Mucosa of descending colon (tissue), 3 donors: ENCODE measurements at places on chromosomes 5 and 9. TPM values are rescaled to one million over a fixed set of nuclear protein-coding genes. Genes with fewer than 3 reads are reported as not detected.

Gene TUBB4B
- total RNA-seq, result 286 TPM

- no peak for DNase-seq
Observed at GRCh38 chr5:140073296-140073695, 30.2 kb upstream of the NRG2 start.

DNA sequence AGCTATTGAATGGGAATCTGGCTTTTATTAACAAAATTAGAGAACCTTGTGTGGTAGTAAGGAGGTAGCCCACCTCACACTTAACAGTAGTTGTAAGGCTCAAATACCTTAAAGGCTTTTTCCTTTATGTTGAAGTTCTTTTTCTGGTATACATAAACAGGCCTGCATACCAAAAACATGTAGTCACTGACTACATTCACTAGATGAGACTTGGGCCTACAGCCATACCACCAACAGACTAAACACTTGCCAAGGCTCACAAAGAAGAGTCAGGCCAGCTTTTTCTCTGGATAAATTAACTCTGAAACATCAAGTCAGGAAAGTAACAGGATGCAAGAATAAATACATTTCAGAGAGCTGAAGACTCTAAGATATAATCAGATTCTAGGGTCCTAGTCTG lies 78.6 kb upstream of the MPDZ start:
- no peak for DNase-seq

Gene FSTL4
- 0.77 TPM for total RNA-seq

- no peak for DNase-seq
Observed at GRCh38 chr5:55993731-55994494, 850 bp downstream of the IL6ST start.

Gene TTC33
- total RNA-seq, result 15.1 TPM

- DNase-seq, result no peak
Observed at GRCh38 chr5:37308793-37309192, 59.6 kb upstream of the CPLANE1 start.

DNA sequence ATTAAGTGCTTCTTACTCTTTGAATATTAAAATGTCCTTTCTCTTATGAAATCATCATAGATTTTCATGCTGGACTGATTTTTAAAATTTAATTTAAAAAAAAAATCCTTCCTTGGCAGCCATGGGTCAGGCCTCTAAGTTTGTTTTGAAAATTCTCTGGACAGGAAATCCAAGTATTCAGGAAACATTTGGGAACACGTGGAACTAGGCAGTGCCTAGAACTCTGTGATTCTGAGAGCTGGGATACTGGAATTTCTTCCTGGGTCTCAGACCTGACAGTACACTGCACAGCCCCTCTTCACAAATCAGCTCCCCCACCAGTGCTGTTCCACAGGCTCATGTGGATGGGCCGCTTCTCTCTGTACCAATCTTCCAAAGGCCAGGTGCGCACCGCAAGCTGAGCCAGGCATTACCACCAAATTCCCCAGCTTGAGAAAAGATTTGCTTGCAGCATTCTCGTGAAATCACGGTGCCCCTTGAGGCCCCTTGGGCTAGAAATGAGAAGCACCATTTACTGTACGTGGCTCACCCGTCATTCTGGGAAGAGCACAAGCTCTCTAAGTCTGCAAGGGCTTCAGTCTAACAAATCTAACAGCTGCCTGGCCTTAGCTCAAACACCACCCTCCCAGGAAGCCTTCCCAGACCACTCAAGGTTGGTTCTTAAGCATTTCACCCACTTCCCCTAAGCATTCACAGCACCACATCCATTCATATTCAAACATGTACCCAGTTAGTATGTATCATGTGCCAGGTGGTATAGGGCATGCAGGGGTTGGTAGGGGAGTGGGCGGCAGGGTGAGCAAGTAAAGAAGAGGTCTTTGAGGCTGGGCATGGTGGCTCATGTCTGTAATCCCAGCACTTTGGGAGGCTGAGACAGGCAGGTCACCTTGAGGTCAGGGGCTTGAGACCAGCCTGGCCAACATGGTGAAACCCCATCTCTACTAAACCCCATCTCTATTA lies 26.5 kb downstream of the B4GALT1 start:
- no peak for DNase-seq

Gene AQP3
- total RNA-seq, result 8.3 TPM

- no peak for DNase-seq
Observed at GRCh38 chr5:9490494-9491097, 55.3 kb downstream of the SEMA5A start.

DNA sequence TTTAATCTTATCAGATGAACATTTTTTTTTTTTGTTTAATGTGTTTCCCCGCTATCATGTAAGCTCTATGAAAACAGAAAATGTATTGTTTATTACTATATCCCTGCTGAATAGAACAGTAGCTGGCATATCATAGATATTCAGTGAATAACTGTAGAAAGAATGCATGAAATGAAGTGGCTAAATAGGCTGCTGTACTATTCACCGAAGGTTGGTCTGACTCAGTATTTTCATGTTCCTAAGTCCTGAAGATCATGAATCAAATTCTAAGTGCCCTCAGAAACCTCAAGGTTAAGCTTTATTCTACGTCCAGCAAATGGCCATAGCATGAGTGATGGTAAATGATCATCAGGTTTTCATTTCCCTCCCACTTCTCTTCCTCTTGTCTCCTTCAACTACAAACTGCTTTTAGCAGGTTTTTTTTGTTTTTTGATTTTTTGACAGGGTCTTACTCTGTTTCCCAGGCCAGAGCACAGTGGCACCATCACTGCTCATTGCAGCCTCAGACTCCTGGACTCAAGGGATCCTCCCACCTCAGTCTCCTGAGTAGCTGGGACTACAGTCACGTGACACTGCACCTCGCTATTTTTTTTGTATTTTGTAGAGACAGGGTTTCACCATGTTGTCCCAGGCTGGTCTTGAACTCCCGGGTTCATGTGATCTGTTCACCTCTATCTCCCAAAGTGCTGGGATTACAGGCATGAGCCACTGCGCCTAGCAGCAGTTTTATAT lies 19.1 kb upstream of the ZFAND5 start:
- DNase-seq, result no peak

Gene SOX30
- 0.29 TPM for total RNA-seq

Gene PPIC
- total RNA-seq, result 49.7 TPM

- no peak for DNase-seq
Observed at GRCh38 chr5:161697001-161697400, 11.5 kb downstream of the GABRA6 start.

DNA sequence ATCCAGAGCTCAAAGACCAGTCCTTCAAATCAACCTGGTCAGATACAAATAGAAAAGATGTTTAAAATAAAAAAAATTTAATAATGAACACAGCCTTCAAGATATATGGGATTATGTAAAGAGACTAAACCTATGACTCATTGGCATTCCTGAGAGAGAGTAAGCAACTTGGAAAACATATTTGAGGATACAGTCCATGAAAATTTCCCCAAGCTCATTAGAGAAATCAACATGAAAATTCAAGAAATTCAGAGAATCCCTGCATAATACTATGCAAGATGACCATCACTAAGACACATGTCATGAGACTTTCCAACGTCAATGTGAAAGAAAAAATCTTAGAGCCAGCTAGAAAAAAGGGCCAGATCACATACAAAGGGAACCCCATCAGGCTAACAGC lies 512.9 kb upstream of the PTGER4 start:
- no peak for DNase-seq

Gene HSPB3
- total RNA-seq, result 0.78 TPM
